ENCODE measurements at places on chromosomes 3 and 15. TPM values are rescaled to one million over a fixed set of nuclear protein-coding genes. Genes with fewer than 3 reads are reported as not detected.

IQCB1 gene
- 22.2 TPM for total RNA-seq

SLC38A3 gene
- 3.1 TPM for total RNA-seq

FEM1B gene
- total RNA-seq, result 39.7 TPM

EIF4A2 gene
- total RNA-seq, result 398 TPM

SOX14 gene
- not detected for total RNA-seq

TBC1D23 gene
- 21.9 TPM for total RNA-seq

NECTIN3 gene
- total RNA-seq, result 93.6 TPM

EXD1 gene
- total RNA-seq, result not detected

ZCWPW2 gene
- total RNA-seq, result 1.1 TPM

GRIP2 gene
- 0.34 TPM for total RNA-seq

UPK1B gene
- not detected for total RNA-seq

SLC51B gene
- not detected for total RNA-seq

Measured in HCT116 (cell line).